Stimulated activated CD4-positive, alpha-beta T cell treated with anti-CD3 and anti-CD28 coated beads, TNF-alpha, amount 100 ng/mL, for 1 hour (primary cell): ENCODE measurements at places on chromosomes 6 and 20.

DNA sequence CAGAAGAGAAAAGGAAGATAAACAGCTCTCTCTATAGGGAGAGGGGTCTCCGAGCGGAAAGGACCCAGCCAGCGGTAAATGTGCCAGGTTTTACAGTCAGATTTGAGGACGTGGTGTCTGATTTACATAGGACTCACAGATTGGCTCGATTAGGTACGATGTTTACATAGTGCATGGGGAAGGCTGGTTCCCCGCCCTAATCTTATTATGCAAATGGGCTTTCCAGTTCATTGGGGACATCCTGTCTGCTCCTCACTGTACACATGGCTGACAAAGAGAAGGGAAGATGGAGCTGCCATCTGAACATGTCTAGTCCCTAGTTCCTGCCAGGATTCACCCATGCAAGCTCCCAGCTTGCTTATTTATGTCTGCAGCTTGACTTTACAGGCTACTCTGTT lies 119.9 kb downstream of the RNF144B start:
- no peak for DNase-seq

GRCh38 chr6:127518191-127518709 lies 885 bp downstream of the MTCL3 start:
- no peak for DNase-seq

- no peak for DNase-seq
Observed at GRCh38 chr6:19873031-19873430, 35.9 kb downstream of the ID4 start.

GRCh38 chr6:132368916-132369481 lies 32.3 kb downstream of the MOXD1 start:
- DNase-seq = no peak

GRCh38 chr20:32327087-32327681 lies 30.9 kb upstream of the ASXL1 start:
- DNase-seq = no peak

DNA sequence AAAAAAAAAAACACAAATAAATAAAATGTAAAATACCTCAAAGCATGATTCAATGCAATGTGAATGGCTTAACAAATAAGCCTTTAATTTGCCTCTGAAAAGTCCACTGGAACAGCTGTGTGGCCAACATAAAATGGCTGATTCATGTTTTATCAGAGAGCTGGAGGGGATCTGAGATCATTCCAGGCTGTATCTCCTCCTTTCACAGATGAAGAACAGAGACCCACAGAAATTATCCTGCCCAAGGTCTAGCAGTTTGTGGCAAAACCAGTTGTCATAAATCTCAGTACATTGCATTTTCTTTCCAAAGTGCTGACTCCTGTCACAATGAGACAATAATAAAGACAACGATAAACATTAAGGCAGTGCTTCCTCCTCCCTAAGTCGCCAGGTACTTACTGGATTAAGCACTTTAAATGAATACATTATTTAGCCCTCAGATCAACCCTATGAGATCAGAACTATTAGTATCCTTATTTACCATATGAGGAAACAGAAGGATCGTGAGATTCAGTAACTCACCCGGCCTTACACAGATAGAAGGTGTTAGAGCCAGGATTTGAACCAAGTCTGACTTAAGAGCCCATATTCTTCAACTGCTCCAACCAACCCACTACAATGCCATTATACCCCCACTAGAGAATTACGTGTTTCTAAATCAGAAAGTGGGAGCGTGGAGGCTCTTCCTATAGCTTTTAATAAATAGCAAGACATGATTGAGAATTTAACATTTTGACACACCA lies 118.3 kb downstream of the KIF13A start:
- no peak for DNase-seq

DNA sequence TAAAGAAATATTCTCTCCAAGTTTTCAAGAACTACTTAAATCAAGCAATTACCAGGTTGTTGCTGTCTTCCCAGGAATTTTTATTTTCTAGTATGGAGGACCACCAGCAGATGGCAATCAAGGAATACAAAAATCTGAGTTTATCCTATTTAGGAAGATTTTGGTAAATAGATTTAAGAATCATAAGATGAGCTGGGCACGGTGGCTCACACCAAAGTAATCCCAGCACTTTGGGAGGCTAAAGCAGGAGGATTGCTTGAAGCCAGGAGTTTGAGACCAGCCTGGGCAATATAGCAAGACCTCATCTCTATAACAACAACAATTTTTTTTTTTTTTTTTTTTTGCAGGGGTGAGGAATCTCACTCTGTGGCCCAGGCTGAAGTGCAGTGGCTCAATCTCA lies 19.3 kb upstream of the SEC63 start:
- no peak for DNase-seq

- DNase-seq = no peak
Observed at GRCh38 chr20:41956338-41957074, 338.3 kb upstream of the CHD6 start.

GRCh38 chr6:69026243-69026642 lies 391.2 kb downstream of the ADGRB3 start:
- DNase-seq = no peak

- no peak for DNase-seq
Observed at GRCh38 chr6:29675561-29675960, 5.4 kb downstream of the ZFP57 start.

GRCh38 chr6:33785778-33786177 lies 3.2 kb downstream of the LEMD2 start:
- no peak for DNase-seq

- no peak for DNase-seq
Observed at GRCh38 chr6:132380358-132381029, 20.8 kb downstream of the MOXD1 start.

- no peak for DNase-seq
Observed at GRCh38 chr6:28802417-28803336, 121.1 kb downstream of the TRIM27 start.

DNA sequence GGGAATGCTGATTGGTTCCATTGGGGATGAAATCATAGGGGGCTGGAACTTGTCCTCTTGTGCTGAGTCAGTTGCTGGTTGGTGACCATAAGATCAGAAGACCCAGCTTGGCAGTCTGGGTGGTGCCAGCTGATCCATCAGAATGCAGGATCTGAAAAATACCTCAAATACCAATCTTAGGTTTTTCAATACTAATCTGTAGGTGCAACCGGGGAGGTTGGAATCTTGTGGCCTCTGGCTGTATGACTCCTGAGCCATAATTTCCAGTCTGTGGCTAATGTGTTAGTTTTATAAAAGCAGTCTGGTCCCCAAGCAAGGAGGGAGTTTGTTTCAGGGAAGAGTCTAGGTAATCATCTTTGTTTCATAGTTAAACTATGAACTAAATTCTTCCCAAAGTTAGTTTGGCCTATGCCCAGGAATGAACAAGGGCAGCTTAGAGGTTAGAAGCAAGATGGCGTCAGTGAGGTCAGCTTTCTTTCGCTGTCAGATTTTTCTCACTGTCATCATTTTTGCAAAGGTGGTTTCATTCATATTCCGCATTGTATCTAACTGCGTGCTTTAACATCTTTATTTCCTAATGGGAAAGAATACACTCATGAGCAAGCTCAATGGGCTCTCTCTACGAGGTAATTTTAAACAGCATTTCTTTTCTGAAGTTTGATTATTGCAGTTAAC lies 2.0 kb downstream of the ARMH2 start:
- DNase-seq = no peak

DNA sequence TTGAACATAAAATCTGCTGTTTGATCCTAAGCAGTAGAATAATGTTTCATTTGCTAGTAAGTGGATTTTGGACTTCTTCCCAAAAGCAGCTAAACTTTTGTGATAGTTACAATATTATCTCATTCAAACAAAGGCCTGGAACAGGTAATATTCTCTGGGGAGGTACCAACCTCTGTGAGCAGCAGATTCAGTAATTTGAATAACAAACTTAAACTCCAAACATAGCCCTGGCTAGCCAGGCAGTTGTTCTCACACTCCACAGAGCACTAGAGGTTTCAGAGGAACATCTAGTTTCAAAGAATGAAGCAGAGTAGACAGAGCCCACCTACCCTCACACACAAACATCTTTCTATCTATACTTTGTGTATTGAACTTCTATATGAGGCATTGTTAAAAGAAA lies 40.9 kb downstream of the LGSN start:
- DNase-seq = no peak

DNA sequence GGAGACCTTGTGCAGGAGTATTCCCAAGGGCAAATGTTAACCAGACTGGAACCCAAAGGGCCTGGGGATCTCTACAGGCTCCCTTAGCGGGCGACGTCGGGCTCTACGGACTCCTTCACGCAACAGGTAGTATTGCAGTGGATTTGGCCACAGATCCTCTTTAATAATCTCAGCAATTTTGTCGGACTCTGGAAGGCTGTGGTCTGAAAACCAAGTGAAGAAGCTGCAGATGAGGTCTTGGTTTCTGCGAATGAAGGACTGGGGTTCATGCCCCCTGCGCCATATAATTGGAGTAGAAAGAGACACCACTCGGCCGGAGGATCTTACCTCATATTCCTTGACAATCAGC lies 1.3 kb downstream of the TSPYL1 start:
- DNase-seq = no peak

DNA sequence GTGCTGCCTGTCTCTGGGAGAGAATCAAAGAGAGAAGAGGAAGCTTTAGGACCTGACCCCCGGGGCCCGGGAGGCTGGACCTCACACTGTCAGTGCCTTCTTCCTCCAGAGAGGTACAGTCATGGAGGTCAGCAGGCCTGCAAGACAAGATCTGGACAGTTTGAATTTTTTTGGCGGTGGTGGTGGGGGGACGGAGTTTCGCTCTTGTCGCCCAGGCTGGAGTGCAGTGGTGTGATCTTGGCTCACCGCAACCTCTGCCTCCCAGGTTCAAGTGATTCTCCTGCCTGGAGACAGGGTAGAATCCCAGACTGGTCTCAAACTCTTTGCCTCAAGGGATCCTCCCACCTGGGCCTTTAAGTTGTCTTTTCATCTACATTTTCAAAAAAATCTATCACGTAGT lies 34.4 kb downstream of the NR2E1 start:
- DNase-seq = no peak

GRCh38 chr6:18021166-18021850 lies 33.9 kb upstream of the KIF13A start:
- DNase-seq = no peak

GRCh38 chr20:49501917-49502316 lies 19.4 kb upstream of the KCNB1 start:
- DNase-seq = no peak

DNA sequence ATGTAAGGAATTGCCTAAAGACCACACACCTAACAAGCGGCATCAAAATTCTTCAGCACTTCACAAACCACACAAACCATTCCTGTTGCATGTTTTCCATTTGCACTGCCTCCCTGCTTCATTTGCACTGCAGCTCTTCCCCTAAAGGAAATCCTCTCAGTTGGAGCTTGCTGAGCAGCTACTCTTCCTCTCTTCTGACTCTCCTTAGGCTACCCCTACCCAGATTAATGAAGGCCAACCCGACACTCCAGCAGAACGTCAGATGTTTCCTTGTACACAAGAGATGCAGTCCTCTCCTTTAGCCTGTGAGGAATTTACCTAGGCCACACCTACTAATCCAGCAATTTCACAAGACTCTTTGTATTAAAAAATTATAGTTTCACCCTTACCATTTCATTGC lies 8.1 kb downstream of the BEND6 start:
- no peak for DNase-seq

DNA sequence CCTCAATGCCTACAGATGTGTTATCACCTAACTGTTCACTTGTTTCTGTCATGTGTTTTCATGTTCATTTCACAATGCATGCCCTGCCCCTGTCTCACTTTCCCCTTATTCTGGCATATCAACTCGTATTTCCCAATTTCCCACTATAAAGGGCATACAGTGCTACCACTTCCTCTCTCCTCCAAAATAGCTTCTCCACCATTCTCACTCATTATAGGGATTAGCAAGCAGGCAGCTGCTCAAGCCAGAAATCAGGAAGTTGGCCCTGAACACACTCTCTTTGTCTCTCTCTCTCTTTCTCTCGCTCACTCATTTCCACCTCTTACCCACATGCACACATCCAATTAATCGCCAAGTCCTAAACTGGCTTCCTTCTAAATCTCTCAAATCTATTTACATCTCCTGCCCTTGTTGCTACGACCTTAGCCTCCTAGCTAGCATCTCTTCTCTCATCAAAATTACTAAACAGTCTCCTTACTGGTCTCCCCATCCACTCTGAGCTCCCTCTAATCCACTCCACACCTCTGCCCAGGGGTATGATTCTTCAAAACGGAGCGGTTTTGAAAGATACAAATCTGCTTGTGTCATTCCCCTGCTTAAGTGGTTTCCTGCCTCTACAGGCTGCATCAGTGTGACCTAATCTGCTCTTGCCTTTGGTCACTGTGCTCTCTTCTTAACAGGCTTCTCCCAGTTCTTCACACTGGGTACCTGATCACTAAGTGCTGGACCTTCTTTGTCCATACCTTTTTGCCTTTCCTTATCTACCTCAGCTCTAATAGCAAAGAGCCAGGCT lies 196.2 kb downstream of the BTBD9 start:
- DNase-seq = no peak

DNA sequence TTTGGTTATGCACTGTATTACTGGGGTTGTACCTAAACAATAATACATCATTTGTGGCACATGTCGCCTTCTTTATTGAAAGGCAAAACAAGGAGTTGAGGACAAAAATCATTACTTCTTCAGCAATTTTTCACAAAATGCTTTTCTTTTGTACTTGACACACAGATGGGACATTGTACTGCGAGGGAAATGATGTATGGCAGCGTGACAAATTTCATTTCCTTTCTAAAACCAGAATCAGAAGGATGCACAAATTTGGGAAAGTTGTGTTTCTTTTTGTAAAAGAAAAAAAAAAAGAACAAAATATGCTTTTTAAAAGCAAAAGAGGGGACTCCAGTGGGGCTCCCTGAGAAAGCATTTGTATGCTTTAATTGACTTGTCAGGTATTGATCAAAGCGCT lies 394.0 kb upstream of the SLC35B3 start:
- DNase-seq = no peak

- no peak for DNase-seq
Observed at GRCh38 chr6:16749516-16750485, 11.5 kb downstream of the ATXN1 start.

- peak; percentile 20 for DNase-seq
Observed at GRCh38 chr20:62219992-62220665, at the start of gene HRH3. Gene HRH3, minus strand, starts transcription at chr20:62220278. Its CDS starts 308 bp downstream, at chr20:62219970.

DNA sequence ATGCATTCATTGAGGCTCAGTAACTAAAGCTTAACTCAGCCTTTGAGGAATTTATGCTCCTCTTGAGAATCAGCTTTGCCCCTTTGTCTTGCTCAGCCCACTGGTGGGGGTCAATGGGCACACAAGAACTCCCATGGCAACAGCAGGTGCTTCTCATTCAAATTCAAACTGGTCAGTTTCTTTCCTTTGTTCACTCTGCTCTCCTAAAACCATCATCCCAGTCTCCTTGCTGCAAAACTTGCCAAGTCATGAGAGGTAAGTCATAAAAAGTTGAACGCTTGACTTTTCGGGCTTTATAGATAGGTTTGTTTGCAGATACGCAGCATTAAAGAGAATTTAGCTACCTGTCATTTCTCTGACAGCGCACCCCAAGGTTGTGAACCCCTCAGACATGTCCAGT lies 146.8 kb downstream of the TFAP2A start:
- no peak for DNase-seq
